ENCODE measurements at places on chromosomes 4 and X.

DNA sequence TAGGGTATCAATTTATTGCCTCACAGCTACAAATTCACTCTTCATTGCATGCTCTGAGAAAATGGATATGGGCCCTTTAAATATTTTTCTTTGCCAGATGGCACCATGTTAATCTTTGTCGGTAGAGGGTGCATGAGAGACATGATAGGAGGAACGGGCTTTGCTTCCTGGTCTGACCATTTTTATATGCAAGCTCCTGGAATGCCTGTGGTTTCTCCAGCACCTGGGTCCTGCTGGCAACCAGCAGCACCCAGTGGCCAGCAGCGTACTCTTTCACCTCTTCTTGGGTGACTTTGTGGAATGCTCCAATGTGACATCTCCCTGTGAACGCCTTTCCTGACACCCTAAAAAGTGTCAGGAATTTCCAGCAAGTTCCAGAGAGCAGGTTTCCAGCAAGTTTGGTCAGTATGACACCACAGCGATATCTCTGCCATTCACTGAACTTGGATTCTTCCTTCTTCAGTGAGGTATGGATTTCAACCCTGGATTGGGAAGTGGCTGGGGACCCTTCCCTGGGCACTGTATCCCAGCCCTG lies 140.3 kb upstream of the PGRMC2 start:
- DNase-seq: no peak

GRCh38 chr4:3411676-3412075 lies 30.1 kb upstream of the HGFAC start:
- DNase-seq: no peak

GRCh38 chr4:155430895-155431795 lies 54.4 kb upstream of the MAP9 start:
- DNase-seq: no peak

DNA sequence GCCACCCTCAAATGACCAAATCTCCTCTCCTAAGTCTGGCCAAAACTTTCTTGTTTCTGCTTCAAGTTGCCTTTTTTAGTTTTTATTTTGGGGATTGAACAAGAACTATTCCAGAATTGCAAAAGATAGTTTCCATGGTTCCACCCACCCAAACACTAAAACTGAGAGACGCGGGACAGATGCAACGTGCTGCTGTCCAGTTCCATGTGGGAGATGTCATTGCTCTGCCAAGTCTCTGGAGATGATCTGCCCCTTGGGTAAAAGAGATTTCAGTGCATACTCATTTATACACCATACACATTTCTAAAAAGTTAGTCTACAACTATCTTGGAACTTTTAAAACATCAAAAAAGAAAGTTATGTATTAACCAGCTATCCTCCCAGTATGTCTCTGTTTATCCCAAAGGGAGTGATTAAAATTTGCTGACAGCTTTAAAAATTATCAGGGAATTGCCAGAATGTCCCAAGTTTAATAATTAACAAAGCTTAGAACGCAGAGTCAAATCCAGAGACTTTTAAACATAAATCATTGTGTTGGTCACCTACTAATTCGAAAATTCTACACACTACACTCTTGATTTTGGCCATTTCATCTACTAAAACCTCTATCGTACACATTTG lies 3.2 kb downstream of the MAOB start:
- no peak for DNase-seq

- no peak for DNase-seq
Observed at GRCh38 chr4:20313237-20314030, 61.7 kb downstream of the SLIT2 start.

DNA sequence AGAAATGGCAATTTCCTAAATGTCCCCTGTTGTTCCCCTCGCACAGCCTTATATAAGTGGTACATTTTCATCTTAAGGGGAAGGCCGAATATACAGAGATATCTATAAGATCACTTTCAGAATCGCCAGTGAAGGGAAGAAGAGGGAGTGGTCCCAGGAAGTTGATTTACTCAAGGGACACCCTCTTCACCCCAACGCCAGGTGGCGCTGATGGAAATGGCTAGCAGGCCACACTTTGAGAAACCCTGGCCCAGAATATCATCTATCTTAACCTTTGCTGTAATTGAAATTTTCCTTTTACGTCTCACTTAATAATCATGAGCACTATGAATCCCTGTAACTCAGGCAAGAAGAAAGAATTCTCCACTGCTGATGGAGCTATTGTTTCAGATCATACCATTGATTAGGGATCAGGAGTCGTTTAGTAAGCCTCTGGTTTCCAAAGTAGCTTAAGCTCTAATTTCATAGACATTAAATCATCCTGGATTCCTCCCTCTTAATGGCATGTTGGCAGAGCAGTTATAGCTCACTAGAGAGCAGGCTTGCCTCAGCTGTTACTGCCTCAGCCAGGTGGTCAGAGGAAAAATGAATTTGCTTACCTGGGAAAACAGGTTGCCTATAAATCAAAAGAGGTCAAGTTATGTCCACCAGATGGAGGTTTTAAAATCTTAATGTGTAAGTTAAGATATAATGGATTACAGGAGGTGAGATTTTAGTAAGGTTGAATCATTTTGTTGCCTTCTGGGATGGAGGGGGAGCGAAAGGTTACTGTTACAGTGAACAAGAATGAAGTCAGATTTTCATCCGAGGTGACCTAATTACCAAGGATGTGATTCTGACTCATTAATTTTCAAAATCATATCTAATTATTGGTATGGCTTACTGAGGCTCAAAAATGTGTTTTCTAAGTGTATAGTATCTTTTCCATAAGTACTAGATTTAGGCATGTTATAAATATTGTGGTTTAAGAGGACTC lies 941.2 kb upstream of the TENM3 start:
- DNase-seq: no peak

DNA sequence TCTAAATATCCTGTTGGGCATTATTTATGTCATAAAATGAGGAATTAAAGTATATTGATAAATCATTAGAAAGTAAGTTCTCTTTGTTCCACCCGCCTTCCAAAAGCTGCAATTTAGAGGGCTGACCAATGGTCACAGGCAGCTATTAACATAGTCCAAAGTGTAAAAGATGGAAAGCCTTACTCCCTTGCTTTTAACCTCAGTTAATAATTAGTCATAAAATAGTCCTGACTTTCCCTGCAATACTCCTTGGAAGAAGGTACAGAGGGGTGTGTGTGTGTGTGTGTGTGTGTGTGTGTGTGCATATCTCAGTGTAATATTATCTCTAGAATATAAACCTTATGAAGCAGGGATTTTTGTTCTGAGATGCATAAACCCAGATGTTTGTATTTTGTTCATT lies 275.4 kb downstream of the FAT4 start:
- no peak for DNase-seq

DNA sequence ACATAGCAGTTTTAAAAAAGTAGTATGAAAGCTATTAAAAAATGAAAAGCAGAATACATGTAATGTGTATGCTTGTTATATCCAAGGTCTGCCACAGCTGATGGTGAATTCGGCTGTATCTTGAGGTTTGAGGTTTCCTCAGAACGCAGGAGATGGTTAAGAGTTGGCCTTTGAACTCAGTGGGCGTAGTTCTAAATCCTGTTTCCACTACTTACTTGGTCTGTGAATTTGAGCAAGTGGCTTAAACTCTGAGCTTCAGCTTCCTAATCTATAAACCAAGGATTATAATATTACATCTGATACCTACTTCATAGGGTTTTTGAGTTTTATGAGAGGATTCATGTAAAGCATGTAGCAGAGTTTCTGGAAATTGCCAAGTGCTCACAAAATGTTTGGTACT lies 125.2 kb downstream of the STIM2 start:
- DNase-seq: no peak

DNA sequence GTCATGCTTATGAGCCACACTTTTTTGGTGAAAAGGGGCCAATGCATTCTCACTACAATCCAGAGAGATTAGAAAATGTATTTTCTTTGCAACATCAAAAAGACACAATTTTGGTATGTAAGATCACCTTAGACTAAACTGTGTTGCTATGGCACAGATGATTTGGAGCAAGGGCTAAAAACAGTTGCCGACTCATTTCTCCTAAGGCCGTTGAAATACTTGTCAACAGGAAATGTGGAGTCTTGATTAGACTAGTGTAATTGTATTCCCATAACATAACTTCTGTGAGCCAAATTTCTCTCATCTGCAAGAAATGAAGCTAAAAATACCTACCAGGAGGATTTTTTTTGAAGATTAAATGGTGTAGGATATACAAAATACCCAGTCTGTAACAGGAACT lies 2547.7 kb downstream of the ARAP2 start:
- DNase-seq: no peak

- DNase-seq: no peak
Observed at GRCh38 chr4:7844594-7844991, 95.1 kb downstream of the AFAP1 start.

GRCh38 chr4:186808630-186809018 lies 85.0 kb upstream of the FAT1 start:
- no peak for DNase-seq

- DNase-seq: no peak
Observed at GRCh38 chr4:76523593-76523992, 88.6 kb downstream of the SHROOM3 start.

GRCh38 chr4:15794905-15795304 lies 16.8 kb downstream of the CD38 start:
- DNase-seq: no peak

DNA sequence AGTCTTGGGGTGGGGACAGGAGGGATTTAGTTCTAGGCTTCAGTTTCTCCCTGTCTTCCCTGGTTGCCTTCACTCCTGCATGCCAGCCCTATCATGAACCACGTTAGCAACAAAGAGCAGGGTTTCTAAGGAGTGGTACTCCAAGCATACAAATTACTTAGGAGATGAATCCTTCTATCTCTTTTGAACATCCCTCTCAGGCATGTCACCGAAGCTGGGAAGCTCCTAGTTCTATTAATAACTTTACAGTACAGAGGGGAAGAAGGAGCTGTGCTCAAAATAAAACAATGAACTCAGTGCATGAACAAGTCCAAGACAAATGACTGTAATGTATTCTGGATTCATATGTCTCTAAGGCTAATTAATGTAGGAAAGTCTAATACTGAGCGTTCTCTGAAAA lies 450.6 kb upstream of the RASGEF1B start:
- no peak for DNase-seq

GRCh38 chr4:40195182-40196177 lies 1.4 kb upstream of the RHOH start:
- no peak for DNase-seq

GRCh38 chrX:42732506-42732905 lies 45.5 kb downstream of the PPP1R2C start:
- no peak for DNase-seq

DNA sequence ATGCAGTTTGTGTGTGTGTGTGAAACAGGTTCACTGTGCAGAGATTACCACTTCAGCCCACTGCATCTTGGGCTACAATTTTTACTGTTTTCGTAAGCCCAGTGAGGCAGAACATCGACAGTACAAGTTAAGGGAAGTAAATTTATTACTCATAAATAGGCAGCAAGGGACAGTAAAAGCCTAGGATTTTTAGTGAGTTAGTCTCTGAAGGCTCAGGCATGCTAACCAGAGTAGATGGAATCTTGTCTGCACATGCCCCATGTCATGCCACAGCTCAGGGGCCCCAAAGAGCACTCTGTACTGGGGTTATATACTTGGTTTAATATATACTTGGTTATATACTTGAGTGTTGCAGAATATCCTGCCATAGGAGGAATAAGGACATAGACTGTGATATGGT lies 825.7 kb downstream of the TECRL start:
- DNase-seq: no peak

- no peak for DNase-seq
Observed at GRCh38 chr4:74674750-74675149, 119.6 kb downstream of the BTC start.

DNA sequence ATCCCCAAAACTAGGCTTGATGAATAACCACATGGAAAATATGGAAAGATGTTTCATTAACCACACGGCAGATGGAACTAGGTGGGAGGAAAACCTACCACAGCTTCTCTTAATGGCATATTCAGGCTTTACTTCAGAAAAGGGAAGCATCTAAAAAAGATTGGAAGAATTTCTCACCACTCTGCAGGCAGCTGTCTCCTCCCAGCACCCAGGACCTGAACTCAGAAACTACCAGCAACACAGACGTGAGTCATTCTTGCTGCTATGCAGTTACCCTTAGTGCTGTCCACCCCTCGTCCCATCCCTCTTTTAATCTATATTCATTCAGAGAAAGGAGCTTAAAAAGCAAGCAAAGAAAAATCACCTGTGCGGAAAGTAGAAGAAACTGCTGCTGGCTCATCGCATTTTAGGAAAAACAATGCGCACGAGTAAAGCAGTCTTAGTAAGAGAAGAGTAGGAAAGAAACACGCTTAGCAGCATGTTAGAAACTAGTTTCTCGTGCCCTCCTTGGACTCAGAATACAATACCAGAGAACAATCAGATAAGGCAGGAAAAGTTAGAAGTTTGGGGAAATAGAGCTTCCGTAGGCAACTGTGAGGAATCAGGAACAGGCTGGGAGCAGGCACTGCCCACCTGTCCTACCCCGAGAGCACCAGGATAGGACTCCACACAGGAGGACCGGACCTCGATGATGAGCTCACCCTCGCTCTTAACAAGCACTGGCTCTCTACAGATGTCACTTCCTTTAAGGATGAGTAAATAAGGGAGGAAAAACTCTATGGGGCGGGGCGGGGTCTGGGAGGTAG lies 48.1 kb upstream of the ENPP6 start:
- DNase-seq: no peak

- peak; percentile 79 for DNase-seq
Observed at GRCh38 chr4:86928400-86929255, 6.2 kb upstream of the AFF1 start.

- DNase-seq: no peak
Observed at GRCh38 chrX:84475101-84475500, 27.2 kb downstream of the HDX start.
